ENCODE measurements at places on chromosomes 2 and 18.

DNA sequence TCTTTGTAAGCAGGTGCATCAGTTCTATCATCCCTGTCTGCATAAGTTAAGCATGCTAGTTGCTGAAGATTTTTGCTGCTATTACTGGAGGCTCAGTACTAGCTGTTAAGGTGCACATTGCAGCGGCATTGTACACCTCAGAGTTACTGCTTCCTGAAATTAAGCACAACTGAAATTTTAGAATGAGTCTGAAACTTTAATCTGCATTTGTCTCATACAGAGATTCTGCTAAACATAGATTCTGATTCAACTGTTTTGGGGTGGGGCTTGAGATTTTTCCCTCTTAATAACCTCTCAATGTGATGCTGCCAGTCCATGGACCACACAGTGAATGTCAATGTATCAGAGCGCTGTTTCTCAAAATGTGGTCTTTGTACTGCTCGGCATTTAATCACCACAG is 585.7 kb upstream of the GCFC2 start:
- no peak for DNase-seq
- no peak overlapping the region for H3K4me3 ChIP-seq
- H3K27ac ChIP-seq, result no peak overlapping the region

GRCh38 chr2:175688243-175688642 is 313.8 kb downstream of the LNPK start:
- no peak for DNase-seq
- no peaks in the 10 kb centered on the region for H3K36me3 ChIP-seq
- no peak overlapping the region for H3K4me3 ChIP-seq

DNA sequence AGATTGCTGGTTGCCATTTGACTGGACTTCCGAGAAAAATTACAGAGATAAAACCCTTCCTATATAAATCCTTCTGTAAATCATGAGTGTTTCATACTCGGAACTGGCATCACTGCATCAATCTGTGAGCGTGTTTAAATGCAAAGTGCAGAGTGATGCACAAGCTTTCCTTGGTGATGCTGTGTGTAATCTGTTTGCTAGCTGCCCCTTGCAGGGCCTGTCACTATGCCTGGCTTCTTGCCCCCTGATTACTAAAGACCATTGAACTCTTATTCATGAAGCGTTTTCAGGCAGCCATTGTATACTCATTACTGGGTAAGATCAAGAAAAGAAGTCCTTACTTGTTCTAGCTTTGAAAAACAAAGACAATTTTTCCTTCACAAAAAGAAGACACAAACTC is 266.9 kb upstream of the FANCL start:
- no peaks in the 10 kb centered on the region for H3K4me1 ChIP-seq
- no peaks in the 10 kb centered on the region for H3K36me3 ChIP-seq
- no peak for DNase-seq
- H3K27me3 ChIP-seq, result no peaks in the 10 kb centered on the region

- H3K27me3 ChIP-seq, result no peaks in the 10 kb centered on the region
- H3K27ac ChIP-seq, result peak overlapping the region; percentile 90
- peak overlapping the region; percentile 84 for H3K4me3 ChIP-seq
- peaks cover 10% of the 10 kb centered on the region for H3K36me3 ChIP-seq
- DNase-seq, result no peak
Measured at GRCh38 chr2:135985826-135986393, 484 bp upstream of the DARS1 start.

DNA sequence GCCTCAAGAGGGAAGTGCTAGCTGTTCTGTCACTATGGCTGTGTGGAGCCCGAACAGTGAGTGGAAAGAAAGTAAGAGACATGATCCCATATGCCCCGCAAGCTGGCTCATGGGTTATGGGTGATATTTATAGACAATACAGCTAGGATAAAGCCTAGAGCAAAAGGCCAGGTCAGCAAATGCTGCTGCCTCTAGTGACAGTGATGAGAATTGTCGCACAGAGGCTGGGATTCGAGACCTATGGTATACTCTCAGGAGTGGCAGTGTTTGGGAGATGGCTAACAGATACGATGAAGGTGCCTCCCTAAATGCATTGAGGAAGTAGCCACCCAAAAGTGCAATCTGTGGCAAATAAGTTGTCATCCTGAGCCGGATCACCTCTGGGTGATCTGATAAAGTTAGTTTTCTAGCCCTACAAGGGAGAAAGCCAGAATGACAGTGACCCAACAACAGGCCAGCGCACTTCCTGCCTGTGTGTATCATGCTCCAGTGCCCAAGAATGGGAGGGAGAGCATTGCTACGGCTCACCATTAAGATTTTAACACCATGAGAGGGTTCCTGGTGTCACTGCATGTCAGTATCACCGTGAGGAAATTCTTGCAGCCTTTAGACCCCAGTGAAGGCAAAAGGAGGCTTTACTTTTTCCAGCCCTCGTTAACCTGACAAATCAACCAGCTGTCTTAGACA is 92.2 kb upstream of the TGFA start:
- peaks cover 34% of the 10 kb centered on the region for H3K27me3 ChIP-seq
- no peaks in the 10 kb centered on the region for H3K36me3 ChIP-seq
- no peak for DNase-seq
- no peaks in the 10 kb centered on the region for H3K4me1 ChIP-seq
- H3K4me3 ChIP-seq, result no peak overlapping the region

- H3K4me1 ChIP-seq, result no peaks in the 10 kb centered on the region
- no peak overlapping the region for H3K27ac ChIP-seq
- no peaks in the 10 kb centered on the region for H3K36me3 ChIP-seq
Measured at GRCh38 chr2:26852405-26853306, 4.7 kb downstream of the DPYSL5 start.

GRCh38 chr18:59343926-59344325 is 15.1 kb downstream of the LMAN1 start:
- no peak overlapping the region for H3K27ac ChIP-seq
- peaks cover 41% of the 10 kb centered on the region for H3K36me3 ChIP-seq
- no peaks in the 10 kb centered on the region for H3K27me3 ChIP-seq

DNA sequence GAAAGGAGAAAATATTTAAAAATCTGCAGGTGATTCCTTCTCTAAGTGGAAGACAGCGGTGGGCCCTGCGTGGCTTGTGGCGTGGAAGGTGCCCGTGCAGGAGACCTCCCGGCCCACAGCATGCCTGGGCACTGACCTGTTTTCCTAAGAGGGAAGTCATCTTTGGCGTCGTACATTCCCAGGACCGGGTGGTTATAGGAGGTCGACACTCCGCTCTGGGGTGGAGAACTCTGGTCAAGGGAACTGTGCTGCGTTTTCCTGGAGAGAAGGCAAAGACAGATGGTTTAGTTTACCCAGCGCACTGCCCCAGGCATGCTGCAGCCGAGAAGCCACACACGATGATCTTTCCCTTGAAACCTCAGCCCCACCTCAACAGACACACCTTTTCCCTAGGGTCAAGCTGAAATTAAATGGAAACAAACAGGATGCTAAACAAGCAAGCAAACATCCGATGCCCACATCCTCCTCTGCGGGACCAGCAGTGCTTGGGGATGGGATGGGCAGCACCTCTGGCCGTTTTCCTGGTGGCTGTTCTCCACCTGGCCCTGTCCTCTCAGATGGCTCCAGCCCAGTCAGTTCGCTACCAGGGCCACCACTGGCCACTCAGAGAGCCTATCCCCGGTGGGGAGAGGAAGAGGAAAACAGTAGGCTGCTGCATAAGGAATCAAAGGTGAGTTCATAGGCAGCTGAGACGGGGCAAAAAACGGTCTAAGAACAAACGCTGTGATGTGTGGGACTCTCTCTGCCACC is 244.1 kb downstream of the HDAC4 start:
- H3K27me3 ChIP-seq, result no peaks in the 10 kb centered on the region
- no peak overlapping the region for H3K4me3 ChIP-seq
- H3K27ac ChIP-seq, result no peak overlapping the region
- DNase-seq, result no peak
